Mesenteric fat pad (tissue), 1 donor: ENCODE measurements at places on chromosomes 5 and 9. TPM values are rescaled to one million over a fixed set of nuclear protein-coding genes. Genes with fewer than 3 reads are reported as not detected.

Gene ZCCHC10
- 13.9 TPM for total RNA-seq

Gene COL15A1
- 73.3 TPM for total RNA-seq

Gene INSL4
- total RNA-seq = not detected

Gene C5orf46
- total RNA-seq = not detected

Gene SNX24
- 14.9 TPM for total RNA-seq

Gene THBS4
- total RNA-seq = 61.5 TPM

Gene DPYSL3
- total RNA-seq = 52.4 TPM

Gene HCN1
- not detected for total RNA-seq

Gene SMIM33
- total RNA-seq = not detected

Gene MARCOL
- not detected for total RNA-seq

Gene PDLIM7
- 58.8 TPM for total RNA-seq

Gene PCDHGA6
- 3.1 TPM for total RNA-seq

Gene NDFIP1
- total RNA-seq = 56.5 TPM

Gene CFAP157
- 0.19 TPM for total RNA-seq

Gene SLC24A2
- not detected for total RNA-seq

Gene PRR7
- 1.00 TPM for total RNA-seq

Gene SH3RF2
- 1.6 TPM for total RNA-seq

Gene SPINK13
- total RNA-seq = not detected

Gene PIGO
- total RNA-seq = 15.2 TPM

Gene NTRK2
- total RNA-seq = 14.4 TPM

Gene ADRB2
- total RNA-seq = 25.3 TPM

Gene F12
- not detected for total RNA-seq

Gene CCDC183
- total RNA-seq = 0.71 TPM

Gene CRHBP
- 4.9 TPM for total RNA-seq

Gene DNAI1
- total RNA-seq = not detected

Gene SLC4A9
- total RNA-seq = 0.22 TPM

Gene SOHLH1
- not detected for total RNA-seq

Gene BASP1
- 46.9 TPM for total RNA-seq

Gene CDX1
- total RNA-seq = 0.35 TPM

Gene ZDHHC12
- total RNA-seq = 18.4 TPM
